Fibroblast of skin of left biceps (primary cell): ENCODE measurements at places on chromosomes 3 and 15.

GRCh38 chr3:127820221-127820825 is 2.0 kb downstream of the MGLL start:
- no peak for DNase-seq

- DNase-seq: no peak
Observed at GRCh38 chr3:196624907-196625306, 14.6 kb upstream of the NRROS start.

GRCh38 chr15:73631915-73632669 is 1.1 kb downstream of the NPTN start:
- DNase-seq: no peak

- no peak for DNase-seq
Observed at GRCh38 chr3:195139091-195139875, 131.7 kb downstream of the XXYLT1 start.

GRCh38 chr15:41503669-41504010 is 10.0 kb downstream of the ITPKA start:
- DNase-seq: no peak

- no peak for DNase-seq
Observed at GRCh38 chr3:21592828-21593227, 158.2 kb downstream of the ZNF385D start.

DNA sequence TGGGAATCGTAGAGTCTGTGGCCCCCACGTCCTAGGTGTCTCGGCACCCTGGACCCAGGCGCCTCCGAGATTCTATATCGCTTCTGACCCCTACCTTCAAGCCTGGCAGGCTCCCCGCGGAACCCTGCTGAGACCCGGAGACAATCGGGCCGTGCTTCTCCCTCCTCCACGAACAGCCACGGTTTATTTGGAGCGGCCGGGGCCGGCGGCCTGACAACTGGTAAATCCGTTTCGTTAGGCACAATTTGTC is 1.4 kb downstream of the GATA2 start:
- no peak for DNase-seq
